ENCODE measurements at places on chromosomes 13 and 19.

GRCh38 chr13:78602561-78603239, 652 bp downstream of the POU4F1 start:
- no peak for DNase-seq

DNA sequence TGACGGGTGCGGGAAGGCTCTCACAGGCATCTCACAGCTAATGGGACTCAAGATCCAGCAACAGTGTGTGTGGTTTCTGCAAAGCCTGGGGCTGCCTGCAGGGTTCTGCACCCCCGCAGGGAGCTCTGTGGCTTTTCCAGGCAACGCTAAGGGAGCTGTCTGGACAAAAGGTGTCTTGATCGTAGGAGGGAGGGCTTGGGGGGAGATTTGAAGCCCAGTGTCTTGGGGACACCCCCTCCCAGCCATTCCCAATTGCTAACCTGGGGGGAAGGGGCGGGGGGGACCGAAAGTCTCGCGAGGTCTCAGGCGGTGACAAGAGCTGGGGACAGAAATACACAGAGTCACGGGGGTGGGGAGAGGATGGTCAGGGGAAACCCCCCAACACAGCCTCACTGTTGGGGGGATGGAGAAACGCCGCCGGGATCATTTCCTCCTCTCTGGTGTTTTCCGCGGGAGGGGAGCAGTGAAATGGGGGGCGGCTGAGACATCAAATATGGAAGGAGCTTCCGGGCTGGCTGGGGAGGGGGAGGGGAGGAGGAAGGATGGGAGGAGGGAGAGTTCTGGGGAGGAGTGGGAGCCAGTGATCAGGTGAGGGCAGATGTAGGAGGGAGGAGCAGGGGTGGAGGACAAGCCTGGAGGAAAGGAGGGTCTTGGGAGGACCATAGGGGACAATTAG, 13.3 kb downstream of the KCNC3 start:
- no peak for DNase-seq

DNA sequence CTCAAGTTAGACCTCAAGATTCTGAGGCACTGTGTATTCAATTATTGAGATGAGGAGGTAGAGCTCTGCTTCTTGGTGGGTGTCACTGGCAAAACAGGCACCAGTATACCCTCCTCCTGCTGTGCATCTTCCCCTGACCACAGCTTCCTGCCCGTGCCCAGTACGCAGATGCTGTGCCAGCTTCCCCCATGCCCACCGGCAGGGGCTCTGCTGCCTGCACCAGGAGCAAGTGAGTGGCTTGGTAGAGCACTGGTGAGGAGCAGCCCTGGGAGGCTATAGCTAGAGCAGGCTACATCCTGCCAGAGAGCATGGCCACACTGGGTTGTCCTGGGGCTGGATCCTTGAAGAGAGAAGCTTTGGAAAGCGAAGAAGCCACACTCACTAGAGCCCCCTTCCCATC, 21.0 kb upstream of the RNF17 start:
- DNase-seq = no peak

DNA sequence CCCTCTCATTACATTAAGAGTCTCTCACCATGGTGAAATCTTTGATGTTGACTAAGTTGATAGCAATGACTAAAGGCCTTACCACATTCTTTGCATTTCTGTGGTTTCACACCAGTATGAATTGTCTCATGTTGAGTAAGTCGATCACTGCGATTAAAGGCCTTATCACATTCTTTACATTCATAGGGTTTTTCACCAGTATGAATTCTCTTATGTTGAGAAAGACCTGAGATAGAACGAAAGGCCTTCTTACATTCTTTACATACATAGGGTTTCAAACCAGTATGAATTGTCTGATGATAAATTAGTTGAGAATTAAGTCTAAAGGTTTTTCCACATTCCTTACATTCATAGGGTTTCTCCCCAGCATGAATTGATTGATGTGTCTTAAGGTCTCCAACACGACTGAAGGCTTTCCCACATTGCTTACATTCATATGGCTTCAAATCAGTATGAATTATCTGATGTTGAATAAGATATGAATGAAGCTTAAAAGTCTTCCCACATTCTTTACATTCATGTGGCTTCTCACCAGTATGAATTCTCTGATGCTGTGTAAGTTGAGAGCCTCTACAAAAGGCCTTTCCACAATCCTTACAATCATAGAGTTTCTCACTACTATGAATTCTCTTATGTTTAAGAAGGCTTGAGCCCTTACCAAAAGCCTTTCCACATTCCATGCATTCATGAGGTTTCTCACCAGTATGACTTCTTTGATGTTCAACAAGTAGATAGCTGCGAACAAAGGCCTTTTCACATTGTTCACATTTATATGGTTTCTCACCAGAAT, 45.6 kb downstream of the ZNF283 start:
- no peak for DNase-seq

DNA sequence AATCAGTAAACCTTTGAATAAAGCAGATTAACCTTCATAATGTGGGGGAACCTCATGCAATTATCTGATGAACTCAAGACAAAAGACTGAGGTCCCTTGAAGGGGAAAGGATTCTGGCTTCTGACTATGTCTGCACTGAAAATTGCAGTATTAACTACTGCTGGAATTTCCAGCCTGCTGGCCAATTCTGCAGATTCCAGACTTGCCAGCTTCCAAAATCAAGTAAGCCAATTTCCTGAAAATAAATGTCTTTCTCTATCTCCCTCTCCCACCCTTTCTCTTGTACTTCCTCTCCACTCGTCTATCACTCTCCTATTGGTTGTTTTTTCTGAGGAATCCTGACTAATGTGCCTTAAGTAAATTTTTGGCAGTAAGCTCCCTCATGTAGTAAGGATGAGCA, 1479.9 kb upstream of the PRR20A start:
- no peak for DNase-seq

GRCh38 chr19:14472202-14472938, 2.8 kb downstream of the PTGER1 start:
- DNase-seq = peak; percentile 77

GRCh38 chr19:2249880-2250765, 1.0 kb downstream of the AMH start:
- DNase-seq = no peak

DNA sequence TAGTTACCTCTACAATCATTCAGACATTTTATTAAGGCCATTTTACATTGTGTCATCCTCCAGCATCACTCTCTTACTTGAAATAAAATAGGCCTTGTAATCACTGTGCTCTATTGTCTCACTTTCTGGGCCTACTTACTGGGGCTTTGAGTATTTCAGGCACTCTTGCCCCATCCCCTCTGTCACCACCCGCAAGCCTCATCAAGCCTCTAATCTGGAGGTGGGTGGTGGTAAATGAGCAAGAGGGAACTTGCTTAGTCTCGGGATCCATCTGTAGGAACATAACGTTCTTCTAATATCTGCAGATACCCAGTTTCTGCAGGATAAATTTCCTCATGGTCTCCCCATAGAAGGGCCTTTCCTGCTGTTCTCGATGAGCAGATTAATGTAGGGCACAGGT, 19.4 kb upstream of the GPR18 start:
- DNase-seq = no peak

GRCh38 chr19:9456018-9456689, 20.8 kb upstream of the ZNF266 start:
- DNase-seq = no peak

DNA sequence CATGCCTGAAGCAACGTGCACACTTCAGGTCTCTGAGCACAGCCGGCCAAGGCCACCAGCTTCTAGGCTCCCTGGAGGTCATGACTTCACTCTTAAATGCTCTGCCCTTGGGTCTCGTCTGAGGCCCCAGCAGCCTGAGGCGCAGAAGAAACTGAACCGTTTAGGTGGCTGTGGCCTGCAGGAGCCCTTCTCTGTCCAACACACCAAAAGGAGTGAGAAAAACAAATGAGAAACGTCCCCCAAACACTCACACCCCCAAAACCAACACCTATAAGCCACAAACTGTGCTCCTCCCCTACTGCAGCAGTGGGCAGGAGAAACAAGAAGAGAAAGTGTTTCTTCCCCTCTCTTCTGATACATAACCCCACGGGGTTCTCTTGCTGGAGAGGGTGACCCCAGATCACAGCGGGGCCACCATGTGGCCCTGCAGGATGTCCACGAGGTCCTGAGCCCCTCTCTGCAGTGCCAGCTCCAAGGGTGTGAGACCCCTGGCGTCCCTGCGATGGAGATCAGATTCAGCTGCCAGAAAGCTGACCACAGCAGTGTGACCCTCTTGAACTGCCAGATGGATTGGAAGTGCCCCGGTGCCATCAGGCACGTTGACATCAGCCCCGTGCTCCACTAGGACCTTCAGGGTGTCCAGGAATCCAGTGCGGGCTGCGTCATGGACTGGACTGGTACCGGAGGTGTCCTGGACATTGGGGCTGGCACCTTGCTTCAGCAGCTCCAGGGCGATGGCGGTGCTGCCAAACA, 1.0 kb upstream of the KRI1 start:
- no peak for DNase-seq

- no peak for DNase-seq
Measured at GRCh38 chr13:95260031-95260525, 41.2 kb downstream of the ABCC4 start.

GRCh38 chr13:70896136-70896535, 787.9 kb upstream of the KLHL1 start:
- DNase-seq = no peak

DNA sequence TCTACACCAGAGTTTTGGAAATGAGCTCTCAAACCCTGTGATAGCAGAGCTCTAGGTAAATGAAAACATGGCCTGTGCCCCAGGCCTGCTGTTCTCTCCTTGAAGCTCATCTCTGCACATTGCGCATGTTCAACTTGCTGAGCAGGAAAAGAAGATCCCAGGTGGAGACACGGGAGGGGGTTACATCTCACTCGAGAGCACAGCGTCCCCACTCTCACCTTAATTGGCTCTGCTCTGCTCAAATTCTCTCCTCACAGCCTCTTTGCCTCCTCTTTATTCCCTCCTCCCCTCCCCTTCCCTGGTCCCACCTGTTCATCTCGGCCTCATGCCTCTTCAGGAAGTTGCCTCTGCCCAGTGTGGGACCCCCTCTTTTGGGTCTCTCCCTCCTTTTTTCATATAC, 44.7 kb downstream of the RGCC start:
- DNase-seq = no peak
